ENCODE measurements at places on chromosomes 4 and X. TPM values are rescaled to one million over a fixed set of nuclear protein-coding genes. Genes with fewer than 3 reads are reported as not detected.

GRCh38 chr4:2991243-2991642 is 27.9 kb downstream of the GRK4 start:
- no peaks in the 10 kb centered on the region for H3K27me3 ChIP-seq
- H3K36me3 ChIP-seq, result no peaks in the 10 kb centered on the region
- no peaks in the 10 kb centered on the region for H3K4me1 ChIP-seq
- no peak overlapping the region for H3K27ac ChIP-seq

GRCh38 chr4:72473434-72473900 is 95.6 kb downstream of the ADAMTS3 start:
- H3K27me3 ChIP-seq, result no peaks in the 10 kb centered on the region
- H3K27ac ChIP-seq, result no peak overlapping the region
- no peak overlapping the region for H3K4me3 ChIP-seq
- H3K36me3 ChIP-seq, result no peaks in the 10 kb centered on the region
- no peak for DNase-seq
- no peaks in the 10 kb centered on the region for H3K4me1 ChIP-seq

GRCh38 chrX:16586377-16587112 is 63.4 kb upstream of the S100G start:
- H3K27ac ChIP-seq, result no peak overlapping the region
- no peak for DNase-seq
- H3K4me1 ChIP-seq, result no peaks in the 10 kb centered on the region
- no peaks in the 10 kb centered on the region for H3K27me3 ChIP-seq
- H3K4me3 ChIP-seq, result no peak overlapping the region

Gene AGA
- polyA plus RNA-seq, result 5.5 TPM

DNA sequence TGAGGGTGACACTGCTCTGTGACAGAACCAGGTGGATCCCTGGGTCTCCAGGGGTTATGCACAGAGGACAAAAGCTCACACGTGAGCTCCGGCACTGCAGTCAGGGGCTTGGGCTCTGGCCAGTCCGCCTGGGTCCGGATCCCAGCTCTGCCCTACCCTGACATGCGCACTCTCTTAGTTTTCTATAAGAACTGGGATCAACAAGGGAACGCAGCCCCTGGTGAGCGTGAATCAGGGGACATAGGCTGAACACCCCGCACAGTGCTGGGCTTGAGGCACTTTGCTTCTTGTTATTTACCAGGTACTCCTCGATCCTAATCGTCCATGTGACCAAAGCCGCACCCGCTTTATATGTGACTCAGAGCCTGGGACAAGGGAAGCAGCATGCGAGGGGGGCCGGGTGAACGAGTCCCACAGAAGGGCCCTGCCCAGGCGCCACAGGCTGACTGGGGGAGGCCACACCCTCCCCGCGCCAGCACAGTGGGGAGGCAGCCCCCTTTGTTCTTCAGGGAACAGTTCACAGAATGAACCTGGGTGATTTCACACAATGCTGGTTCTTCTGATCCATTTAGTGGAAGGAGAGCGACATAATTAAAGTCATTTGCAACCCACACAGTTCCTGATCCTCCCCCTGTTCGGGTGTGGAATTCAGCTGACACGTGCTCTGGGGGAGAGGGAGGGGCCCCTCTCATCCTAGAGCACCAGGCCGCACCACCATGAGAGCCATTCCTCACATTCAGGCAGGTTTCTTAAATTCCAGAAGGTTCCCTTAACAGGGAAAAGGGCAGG is 55.5 kb downstream of the WFS1 start:
- peaks cover 3% of the 10 kb centered on the region for H3K27me3 ChIP-seq
- no peak overlapping the region for H3K4me3 ChIP-seq
- no peaks in the 10 kb centered on the region for H3K4me1 ChIP-seq
- no peak overlapping the region for H3K27ac ChIP-seq

Gene XAGE2
- 0.38 TPM for polyA plus RNA-seq

- no peak overlapping the region for H3K4me3 ChIP-seq
- no peak for DNase-seq
- no peaks in the 10 kb centered on the region for H3K4me1 ChIP-seq
- no peaks in the 10 kb centered on the region for H3K36me3 ChIP-seq
These were observed 30.2 kb upstream of the NKX6-1 start for GRCh38 chr4:84529169-84529751.

GRCh38 chr4:14415146-14415545 is 587.1 kb upstream of the CPEB2 start:
- no peak for DNase-seq
- H3K4me1 ChIP-seq, result peaks cover 10% of the 10 kb centered on the region
- no peaks in the 10 kb centered on the region for H3K27me3 ChIP-seq
- H3K4me3 ChIP-seq, result no peak overlapping the region
- no peaks in the 10 kb centered on the region for H3K36me3 ChIP-seq

Gene CFAP47
- polyA plus RNA-seq, result 0.07 TPM

Gene PPP1R2C
- polyA plus RNA-seq, result not detected

Gene COL4A5
- polyA plus RNA-seq, result 1.5 TPM

DNA sequence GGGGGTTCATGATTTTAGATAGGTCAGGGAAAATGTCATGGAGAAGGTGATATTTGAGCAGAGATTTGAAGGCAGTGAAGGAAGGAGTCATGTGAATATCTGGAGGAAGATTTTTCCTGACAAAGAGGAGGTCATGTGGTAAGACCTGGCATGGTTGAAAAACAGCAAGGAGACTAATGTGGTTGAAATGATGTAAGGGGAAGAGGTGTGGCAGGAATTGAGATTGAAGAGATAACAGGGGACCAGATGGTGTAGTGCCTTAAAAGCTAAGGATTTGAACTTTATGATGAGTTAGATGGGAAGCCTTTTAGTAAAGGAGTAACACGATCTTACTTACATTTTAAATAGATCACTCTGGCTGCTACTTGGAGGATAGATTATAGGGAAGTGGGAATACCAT is 210.9 kb downstream of the RTL9 start:
- H3K4me1 ChIP-seq, result no peaks in the 10 kb centered on the region
- no peak overlapping the region for H3K27ac ChIP-seq
- DNase-seq, result no peak
- H3K27me3 ChIP-seq, result no peaks in the 10 kb centered on the region
- H3K4me3 ChIP-seq, result no peak overlapping the region

Gene SETD7
- polyA plus RNA-seq, result 7.3 TPM

Gene APOO
- polyA plus RNA-seq, result 16.9 TPM

Gene EVC
- 2.8 TPM for polyA plus RNA-seq

- H3K4me1 ChIP-seq, result no peaks in the 10 kb centered on the region
- H3K27ac ChIP-seq, result no peak overlapping the region
- no peak overlapping the region for H3K4me3 ChIP-seq
These were observed 180.7 kb upstream of the SFRP2 start for GRCh38 chr4:153969542-153969941.

Gene TBC1D25
- polyA plus RNA-seq, result 6.9 TPM

Measured in pancreas (tissue), 10 donors.